Stimulated activated CD8-positive, alpha-beta memory T cell treated with anti-CD3 and anti-CD28 coated beads, Interleukin-4, amount 100 ng/mL, for 4 hours (primary cell): ENCODE measurements at places on chromosomes 7 and 10.

DNA sequence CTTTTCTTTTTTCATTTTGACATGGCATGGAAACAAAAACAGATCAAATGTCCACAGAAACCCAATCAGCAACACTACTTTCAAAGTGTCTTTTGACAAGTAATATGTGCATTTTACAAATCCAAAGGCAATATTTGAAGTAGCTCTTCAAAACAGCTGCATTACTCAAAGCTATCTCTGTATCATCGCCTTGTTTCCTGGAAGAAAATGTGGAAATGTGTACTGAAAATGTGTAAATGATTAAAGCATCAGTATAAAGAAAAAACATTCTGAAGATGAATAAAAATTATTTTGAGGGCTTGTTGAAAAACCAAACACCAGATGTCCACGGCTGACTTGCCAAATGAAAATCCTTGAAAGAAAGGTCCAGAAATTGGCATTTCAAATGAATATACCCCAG, 16.5 kb upstream of the ITGB8 start:
- DNase-seq = no peak

DNA sequence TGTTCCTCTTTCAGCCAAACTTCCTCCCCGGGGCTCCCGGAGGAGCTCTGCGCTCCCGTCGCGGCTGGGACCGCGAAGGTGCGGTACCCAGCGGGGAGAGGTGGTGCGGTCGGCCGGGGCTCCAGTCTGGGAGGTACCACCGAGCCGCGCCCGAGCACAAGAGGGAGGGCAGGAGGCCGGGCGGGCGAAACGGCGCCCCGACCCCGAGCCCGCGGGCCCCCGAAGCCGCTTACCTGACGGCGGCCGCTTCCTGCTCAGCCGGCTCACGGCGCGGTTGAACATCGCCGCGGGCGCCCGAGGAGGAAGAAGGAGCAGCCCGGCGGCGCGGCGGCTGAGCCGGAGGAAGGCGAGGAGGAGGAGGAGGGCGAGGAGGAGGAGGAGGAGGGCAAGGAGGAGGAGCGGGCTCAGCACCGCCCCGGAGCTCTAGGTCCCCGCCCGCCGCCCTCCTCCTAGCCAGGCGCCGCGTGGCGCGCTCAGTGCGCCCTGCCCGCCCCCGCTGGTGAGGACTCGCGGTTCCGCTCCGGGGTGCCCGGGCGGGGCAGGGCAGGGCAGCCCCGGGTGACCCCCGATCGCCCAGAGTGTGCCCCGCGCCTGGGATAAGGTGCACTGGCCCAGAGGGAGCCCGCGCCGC, at the start of gene RGS10:
Gene RGS10, minus strand, starts transcription at position 363 of the 631 bp plus-strand sequence. Its CDS starts 81 bp downstream, at position 282.
- peak; percentile 69 for DNase-seq

- no peak for DNase-seq
Observed at GRCh38 chr7:90487808-90488207, 18.4 kb downstream of the PTTG1IP2 start.

DNA sequence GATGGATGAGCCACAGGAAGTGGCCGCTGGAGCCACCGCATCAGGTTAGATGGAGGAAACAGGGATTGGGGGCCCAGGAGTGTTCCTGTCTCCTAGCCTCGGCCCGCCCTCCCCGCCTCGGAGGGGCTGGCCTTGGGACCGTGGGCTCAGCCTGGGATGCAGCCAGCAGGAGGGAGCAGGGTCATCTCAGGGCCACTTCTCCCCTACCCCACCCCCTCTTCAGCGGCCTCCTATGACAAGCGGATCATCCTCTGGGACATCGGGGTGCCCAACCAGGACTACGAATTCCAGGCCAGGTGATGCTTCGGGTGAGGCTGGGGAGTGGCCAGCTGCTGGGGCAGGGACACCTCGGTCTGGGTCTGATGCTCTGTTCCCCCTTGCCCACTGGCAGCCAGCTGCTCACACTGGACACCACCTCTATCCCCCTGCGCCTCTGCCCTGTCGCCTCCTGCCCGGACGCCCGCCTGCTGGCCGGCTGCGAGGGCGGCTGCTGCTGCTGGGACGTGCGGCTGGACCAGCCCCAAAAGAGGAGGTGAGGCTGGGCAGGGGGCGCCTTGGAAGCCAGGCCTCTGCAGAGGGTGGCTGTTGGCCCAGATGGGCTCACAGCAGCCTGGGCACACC, 4.7 kb downstream of the LRWD1 start:
- no peak for DNase-seq

GRCh38 chr7:139047970-139048369, 12.1 kb upstream of the ZC3HAV1L start:
- DNase-seq = no peak

- DNase-seq = no peak
Observed at GRCh38 chr10:110091830-110092229, 84.0 kb downstream of the ADD3 start.

DNA sequence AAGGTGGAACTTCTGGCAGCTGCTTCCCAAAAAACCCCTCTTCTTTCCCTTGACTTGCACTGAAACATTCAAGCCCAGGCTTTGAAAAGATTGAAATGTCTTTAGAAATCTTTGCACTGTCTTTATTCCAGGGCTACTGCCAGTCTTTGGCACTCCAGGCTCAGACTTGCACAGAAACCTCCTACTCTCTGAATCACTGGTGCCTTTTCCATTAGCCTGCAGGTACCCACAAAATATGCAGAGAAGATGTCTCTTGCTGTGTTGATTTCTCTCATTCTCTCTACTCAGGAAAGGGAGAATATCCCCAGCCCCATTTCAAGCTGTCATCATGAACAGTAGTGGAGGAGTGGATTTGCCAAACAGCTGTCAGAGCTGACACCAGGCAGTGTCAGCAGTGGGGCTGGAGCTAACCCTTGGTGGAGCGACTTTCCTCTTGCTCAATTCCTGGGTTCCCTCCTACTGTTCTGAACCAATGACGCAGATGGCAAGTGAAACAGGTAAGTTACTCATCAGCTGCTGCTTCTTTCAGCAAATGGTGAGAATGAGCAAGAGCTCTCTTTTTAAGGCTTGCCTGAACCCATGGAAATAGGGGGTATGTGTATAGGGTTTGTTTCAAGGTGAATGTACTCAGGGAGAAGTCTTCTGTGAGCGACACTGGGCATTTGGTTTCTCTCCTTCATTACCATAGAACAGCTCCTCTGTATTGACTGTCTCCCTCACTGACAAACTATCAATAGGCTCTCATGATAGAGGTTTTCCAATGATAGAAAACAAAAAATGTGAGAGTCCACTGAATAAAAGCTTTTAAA, 362.4 kb downstream of the ADRA2A start:
- no peak for DNase-seq

DNA sequence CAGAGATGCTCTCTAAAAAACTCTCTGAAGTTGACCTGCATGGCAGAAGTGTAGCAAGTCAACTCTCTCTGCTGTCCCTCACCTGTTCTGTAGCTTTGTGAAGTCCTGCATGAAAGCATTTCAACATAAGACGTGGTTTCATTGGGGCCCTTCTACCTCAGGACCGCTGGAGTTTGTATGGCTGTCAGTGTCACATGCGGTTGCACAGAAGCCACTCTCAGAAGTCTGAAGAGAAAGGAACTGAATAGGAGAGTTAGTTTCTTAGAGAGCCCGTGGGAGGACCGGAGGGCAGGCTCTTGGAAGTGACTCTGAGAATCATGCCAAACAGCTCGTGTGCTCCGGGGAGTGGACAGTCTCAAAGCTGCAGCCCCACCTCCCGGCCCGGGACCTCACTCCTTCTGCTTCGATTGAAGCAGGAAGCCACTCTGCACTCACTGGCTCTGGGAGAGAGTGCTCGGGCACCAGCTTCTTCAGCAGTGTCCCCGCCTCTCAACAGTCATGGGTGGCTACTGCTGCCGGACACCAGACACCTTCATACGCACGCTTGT, 486.7 kb downstream of the SDK1 start:
- no peak for DNase-seq

DNA sequence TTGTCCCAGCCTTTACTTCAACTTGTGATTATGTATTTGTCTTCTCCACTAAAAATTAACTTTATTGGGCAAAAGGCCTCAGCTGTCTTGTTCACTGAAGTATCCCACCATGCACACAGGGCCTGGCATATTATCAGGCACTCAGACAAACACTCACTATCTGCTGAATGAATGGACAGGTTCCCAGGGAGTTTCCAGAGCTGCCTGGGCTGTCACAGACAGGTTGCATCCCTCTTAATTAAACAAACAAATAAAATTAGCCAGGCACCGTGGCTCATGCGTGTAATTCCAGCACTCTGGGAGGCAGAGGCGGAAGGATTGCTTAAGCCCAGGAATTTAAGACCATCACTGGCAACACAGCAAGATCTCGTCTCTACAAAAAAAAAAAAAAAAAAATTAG, 1.5 kb upstream of the TSPAN14 start:
- DNase-seq = no peak

DNA sequence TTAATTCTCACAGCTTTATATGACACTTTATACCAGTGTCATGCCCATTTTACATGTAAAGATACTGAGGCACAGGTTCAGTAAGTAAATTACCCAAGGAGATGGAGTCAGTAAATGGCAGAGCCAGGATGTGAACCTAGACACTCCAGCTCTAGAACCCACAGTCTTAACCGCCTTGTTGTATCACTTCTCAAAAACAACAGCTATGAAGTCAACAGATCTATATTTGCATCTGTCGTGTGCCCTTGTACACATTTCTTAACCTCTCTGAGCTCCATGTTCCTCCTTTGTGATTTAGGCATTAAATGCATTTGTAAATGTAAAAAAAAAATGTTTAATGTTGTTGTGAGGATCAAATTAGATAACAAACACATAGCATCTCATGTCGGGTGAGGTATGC, 716.2 kb downstream of the SUGCT start:
- DNase-seq = no peak

DNA sequence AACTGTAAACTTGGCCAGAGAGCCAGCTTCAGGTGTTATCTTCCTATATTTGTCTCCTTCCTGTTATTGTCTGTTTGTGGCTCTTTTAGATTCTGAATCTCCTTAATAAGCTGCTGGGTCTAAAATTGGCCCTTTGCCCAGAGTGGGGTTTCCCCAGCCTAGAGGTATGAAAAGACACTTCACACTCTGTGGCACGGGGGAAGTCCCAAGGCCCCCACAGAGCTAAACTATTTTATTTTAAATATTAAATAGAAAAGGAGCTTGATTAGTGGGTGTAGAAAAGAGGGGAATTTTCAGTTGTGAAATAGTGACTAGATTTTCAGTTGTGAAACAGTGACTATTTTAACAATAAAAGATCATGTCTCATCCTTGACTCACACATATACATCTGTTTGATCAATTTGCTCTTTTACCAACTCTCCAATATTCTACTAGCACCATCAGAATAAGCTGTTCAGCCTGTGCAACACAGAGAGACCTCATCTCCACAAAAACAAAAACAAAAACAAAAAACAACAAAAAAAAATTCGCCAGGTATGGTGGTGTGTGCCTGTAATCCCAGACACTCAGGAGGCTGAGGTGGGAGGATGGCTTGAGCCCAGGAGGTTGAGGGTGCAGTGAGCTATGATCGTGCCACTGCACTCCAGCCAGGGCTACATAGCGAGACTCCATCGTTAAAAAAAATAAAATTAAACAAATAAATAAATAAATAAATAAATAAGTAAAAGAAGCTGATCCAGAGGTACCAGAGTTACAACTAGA, 24.9 kb upstream of the ADO start:
- peak; percentile 77 for DNase-seq

DNA sequence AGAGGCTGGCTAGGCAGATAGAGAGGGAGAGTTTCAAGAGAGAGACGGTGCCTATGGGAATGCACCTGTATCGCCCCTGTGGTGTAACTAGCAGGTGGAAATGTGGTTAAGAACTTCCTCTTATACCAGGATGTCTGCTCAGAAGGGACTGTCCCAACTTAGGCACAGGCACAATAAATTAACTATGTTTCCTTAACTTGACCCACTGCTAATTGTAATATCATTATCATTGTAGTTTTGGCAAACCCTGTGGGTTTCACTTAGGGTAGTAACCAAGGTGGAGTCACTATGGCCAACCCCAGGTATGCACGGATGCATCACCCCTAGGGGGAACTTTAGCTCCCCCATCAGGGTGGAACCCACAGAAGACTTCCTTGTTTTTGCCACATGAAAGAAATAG, 455.7 kb downstream of the DGKB start:
- DNase-seq = no peak

- DNase-seq = no peak
Observed at GRCh38 chr10:63549810-63550209, 28.6 kb downstream of the REEP3 start.

GRCh38 chr7:155653803-155654202, 9.3 kb downstream of the RBM33 start:
- no peak for DNase-seq

GRCh38 chr7:81484261-81484660, 285.6 kb downstream of the HGF start:
- DNase-seq = no peak

- DNase-seq = no peak
Observed at GRCh38 chr10:89263531-89263930, 12.0 kb upstream of the LIPA start.

DNA sequence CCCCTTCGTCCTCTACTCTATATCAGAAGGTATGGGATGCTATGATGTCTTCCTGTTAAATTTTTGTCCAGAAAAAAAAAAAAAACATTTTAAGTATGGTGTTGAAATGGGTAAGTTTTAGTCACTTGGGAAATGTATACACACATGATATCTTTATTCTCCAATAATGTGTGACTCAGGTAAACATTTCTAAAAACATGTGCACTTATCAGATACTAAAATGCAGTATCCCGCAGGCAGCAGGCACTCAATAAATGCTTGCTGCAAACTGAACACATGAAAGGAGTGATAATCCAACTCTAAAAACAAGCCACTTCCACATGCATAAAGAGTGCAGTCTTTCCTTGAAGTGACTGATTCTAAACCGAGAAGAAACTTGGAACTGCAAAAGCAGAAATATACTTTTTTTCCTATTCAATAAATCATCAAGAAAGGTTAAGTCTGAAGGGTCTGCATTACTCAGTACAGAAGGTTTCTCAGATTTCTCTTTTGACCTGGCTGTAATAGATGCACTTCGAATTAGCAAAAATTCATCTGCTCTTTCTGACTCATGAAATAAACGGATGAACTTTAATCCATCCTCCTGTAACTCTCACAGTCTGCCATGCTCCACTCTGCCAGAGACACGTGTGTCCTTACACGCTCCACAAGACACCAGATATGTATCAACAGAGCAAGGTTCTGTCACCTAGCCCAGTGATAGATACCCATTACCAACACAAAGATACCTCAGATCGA, 84.0 kb downstream of the HIPK2 start:
- no peak for DNase-seq

GRCh38 chr7:10646194-10646593, 327.5 kb upstream of the PHF14 start:
- DNase-seq = no peak

DNA sequence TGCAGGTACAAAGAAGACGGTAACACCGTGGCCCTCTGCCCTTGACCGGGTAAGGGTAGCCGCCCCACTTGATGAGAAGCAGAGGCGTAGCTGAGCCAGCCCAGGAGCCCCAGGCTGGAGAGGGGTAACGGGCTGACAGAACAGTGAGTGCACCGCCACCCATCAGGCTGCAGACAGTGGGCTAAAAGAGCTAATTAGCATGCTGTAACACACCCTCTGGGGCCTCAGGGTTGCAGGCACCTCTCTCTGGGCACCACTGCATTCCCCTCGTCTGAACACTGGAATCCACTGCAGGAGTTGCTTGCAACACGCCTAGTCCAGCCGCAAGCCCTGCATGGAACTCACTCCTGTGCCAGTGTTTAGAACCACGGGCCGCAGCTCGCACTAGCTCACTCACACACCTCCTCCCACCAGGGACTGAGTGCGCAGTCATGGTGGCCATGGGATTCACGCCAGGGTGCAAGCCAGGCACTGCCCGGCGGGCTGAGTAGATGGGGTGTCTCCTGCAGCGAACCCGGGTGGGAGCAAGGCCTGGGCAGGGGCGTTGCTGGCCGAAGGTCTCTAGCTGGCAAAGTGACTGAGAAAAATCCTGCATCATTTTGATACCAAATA, 36.1 kb downstream of the AGMO start:
- no peak for DNase-seq

- no peak for DNase-seq
Observed at GRCh38 chr10:15841696-15842095, 18.6 kb downstream of the MINDY3 start.
